ENCODE measurements at places on chromosomes 7 and 10. TPM values are rescaled to one million over a fixed set of nuclear protein-coding genes. Genes with fewer than 3 reads are reported as not detected.

GRCh38 chr7:68176974-68177373 lies 1180.3 kb downstream of the TYW1 start:
- peak; percentile 73 for DNase-seq

The LLCFC1 gene
- total RNA-seq, result not detected

GRCh38 chr7:90232430-90232829 lies 12.5 kb upstream of the CFAP69 start:
- no peak for DNase-seq

GRCh38 chr7:2313450-2314208 lies 612 bp downstream of the SNX8 start:
- DNase-seq, result no peak

- DNase-seq, result no peak
Observed at GRCh38 chr10:101221549-101221948, 7.7 kb downstream of the LBX1 start.

The MET gene
- total RNA-seq, result 0.56 TPM

DNA sequence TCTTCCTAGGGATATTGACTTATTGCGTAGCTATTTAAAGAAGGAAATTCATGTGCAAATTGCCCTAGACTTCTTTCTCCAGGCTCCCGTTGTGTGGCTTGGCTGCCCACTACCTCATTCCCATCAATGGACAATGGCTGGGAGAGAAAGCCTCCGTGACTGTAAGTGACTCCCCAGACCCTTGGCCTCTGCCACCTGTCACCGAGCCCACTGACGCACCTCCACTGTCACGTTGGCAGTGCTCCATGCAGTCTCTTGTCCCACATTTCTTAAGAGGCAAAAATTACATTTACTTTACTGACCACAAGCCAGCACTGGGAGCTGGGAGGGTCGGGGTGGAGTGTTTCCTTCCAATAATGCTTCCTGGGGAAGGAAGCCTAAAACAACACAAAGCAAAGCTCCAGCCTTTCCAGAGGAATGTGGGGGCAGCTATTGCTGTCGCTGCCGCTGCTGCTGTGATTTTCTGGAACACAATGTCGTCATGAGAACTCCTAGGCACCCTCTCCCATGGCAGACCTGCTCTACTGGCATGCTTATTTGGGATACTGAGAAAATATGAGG lies 89.7 kb upstream of the STEAP1B start:
- no peak for DNase-seq

DNA sequence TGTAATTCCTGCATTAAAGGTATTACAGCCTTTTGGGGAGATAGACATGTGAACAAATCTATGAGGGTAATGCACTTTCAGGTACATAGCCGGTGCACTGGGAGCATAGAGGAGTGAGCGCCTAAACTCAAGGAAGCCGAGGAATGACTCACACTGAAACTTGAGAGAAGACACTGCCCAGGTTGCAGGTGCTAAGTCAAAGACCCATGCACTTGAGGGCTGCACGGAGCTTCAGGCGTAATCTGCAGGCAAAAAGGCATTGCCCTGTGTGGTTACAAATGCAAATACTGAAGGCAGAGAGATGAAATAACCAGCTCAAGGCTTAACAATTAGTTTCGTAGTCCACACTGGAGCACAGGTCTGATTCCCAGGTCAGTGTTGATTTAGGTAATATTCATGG lies 51.0 kb upstream of the OSBPL3 start:
- no peak for DNase-seq

GRCh38 chr7:24718431-24718831 lies 38.8 kb downstream of the GSDME start:
- no peak for DNase-seq

DNA sequence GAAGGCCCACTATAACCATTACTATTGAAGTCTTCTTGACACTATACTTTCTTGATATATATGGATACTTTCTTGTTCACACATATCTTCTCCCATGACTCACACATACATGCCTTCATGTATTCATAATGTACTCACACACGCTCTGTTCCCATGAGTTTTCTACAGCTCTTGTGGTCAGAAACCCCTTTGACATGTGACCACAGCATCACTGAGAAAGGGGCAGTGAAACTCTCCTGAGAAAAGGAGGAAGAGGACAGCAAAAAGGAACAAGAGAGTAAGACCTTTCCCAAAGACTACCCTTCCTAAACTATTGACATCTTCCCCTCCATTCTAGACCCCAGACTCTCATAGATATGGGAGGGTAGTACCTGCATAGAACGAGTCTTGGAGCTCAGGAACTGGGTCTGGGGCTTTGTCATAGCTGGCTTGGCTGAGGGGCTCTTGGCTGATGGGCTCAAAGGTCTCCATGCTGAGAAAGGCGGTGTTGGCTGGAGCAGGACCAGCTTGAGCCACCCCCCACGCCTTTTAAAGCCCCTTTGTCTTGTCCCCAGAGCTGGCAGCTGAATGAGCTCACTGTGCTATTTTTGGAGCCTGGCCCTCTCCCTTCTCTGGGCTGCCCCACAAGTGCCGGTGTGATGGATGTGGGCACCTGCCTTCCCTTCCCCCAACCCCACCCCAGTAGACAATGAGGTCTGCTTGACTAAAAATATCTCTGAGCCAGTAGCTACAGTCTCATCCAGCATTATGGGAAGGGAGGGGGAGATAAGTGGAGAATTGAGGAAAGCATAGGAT lies 5.1 kb downstream of the SYNPO2L start:
- DNase-seq, result no peak

- DNase-seq, result no peak
Observed at GRCh38 chr10:62048470-62048869, 147.0 kb downstream of the ARID5B start.

The ZWINT gene
- total RNA-seq, result 11.6 TPM

GRCh38 chr7:63008366-63008765 lies 990.3 kb upstream of the ZNF722 start:
- DNase-seq, result no peak

- DNase-seq, result no peak
Observed at GRCh38 chr7:55086413-55087201, 67.8 kb downstream of the EGFR start.

GRCh38 chr10:24680647-24681524 lies 42.8 kb downstream of the ARHGAP21 start:
- DNase-seq, result no peak
